ENCODE measurements at places on chromosomes 6 and 20. TPM values are rescaled to one million over a fixed set of nuclear protein-coding genes. Genes with fewer than 3 reads are reported as not detected.

DNA sequence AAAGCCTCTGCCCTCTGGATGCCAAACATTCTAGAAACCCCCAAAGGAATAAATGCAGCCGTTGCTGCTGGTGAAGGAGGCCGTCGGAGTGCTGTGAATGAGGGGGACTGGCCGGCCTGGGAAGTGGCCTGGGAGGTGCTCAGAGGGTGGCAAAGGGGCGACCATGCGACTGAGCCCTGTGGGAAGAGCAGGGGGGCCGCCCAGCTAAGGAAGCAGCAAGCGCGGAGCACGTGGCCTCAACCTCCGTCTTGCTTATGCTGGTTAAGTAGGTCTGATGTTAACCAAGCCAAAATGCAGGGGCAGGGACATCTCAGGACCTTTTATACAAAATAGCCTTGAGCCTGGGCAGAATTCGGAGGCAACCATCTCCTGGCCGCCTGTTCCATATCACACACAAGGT is 381.5 kb downstream of the TAF4 start:
- no peak for DNase-seq

The DACT2 gene
- total RNA-seq, result 5.5 TPM

GRCh38 chr20:22582964-22583772 is 1.2 kb downstream of the FOXA2 start:
- peak; percentile 66 for DNase-seq

DNA sequence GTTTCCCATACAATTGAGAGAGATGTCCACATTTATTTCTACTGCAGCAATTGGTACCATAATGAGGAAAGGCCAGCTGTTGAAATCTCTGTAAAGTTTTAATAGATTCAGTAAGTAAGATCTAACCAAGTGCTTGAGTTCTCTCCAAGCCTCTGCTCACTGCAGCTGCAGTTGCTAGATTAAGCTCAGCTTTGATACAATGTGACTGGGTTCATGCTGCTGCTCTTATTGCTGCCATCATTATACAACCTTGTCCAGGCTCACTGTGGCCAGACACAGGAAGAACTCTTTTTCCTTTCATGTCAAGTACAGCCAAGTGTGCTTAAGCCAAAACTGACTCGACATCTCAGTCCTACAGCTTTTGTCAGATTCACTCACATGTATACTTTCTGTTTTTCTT is 423.5 kb downstream of the GJA1 start:
- no peak for DNase-seq

DNA sequence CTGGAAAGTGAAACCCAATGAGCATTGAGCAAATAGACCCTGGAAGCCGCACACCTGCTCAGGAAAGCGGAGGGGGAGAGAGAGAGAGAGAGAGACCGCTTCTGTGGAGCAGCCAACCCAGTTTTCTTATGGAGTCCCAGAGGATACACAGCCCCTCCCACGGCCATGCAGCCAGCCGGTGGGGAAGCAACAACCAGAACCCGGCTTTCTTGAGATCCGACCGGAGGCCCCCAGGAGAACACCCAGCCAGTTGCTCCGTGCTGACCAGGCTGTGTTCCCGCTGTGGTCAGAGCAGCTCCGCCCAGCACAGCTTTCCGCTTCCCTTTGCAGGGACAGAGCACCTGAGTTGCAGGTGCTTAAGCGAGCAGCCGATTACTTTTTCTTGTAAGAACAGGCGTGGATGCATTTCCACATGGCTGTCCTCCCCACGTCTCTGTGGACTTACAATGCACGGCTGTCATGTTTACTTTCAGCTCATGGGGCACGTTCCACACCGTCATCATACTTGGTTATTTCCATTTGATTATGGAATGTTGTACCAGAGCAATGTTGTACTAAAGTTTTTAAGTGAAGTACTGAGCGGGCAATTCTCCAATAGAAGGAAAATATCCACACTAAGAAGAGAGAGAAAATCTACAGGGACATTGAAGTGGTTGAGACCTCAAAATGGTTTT is 381.9 kb downstream of the THBS2 start:
- no peak for DNase-seq

DNA sequence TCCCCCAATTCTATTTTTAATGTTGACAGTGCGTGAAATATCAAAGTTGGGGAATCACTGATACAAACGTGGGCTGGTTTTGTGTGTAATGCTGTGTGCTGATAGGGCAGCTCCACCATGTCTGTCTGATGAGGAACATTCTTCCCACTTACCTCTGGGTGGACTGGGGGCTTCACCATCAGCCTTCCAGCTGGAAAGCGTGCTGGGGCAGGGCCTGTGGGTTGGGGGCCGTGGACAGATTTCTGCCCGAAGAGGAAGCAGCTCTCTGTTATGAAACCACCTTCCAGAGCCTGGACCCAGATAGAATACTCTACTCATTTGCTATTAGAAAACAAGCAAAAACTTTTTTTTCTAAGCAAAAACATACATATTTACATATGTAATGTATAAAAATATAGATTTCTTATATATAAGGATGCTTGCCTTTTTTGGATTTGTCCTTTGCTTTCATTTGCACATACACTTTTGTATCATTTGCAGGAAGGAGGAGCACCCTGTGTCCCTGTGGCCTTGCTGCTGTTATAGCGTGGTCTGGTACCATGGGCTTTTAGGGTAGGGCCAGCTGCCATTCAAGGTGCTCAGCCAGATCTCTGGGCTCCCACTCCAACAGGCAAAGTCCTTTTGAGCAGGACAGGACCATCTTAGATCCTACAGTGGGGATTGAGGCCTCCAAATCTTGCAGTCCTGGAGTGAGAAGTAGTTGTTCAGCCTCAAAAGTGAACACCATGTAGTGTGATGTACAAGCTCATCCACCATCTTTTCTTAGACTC is 48.1 kb downstream of the DUSP22 start:
- DNase-seq, result no peak

Data from neural progenitor cell (in vitro differentiated cells).